T follicular helper cell (primary cell): ENCODE measurements at places on chromosomes 5 and 9.

DNA sequence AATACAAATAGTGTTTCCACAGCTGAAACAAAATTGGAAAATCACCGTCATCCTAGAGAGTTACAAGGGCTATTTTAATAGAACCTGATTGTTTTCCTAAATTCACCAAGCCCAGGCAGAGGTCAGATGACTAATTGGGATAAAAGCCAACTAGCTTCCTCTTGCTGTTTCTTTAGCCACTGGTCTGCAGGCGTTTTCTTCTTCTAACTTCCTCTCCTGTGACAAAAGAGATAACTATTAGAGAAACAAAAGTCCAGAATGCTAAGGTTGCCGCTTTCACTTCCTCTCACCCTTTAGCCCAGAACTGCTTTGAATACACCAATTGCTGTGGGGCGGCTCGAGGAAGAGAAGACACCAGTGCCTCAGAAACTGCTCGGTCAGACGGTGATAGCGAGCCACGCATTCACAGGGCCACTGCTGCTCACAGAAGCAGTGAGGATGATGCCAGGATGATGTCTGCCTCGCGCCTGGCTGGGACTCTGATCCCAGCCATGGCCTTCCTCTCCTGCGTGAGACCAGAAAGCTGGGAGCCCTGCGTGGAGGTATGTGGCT is at the start of gene TLR4:
TLR4 (plus strand) TSS at position 380 of the 552 bp plus-strand sequence; CDS start at position 450, 70 bp downstream.
- DNase-seq = no peak

DNA sequence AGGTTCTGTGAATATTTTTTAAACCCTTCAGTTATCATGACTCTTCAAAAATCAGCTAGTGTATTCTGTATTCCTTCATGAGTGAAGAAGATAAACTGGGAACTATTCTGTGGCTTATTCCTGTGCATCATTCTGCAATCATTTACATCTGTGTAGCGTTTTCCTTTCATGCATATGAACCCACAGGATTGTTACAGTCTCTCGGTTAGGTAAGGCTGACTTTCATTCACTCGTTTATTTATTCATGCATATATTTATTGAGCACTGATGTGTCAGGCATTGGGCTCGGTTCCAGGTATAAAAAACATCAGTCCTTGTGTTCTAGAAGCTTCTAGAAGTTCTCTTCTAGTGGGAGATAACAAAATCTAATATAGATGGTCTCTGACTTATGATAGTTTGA is 318.4 kb downstream of the MAN2A1 start:
- no peak for DNase-seq

- no peak for DNase-seq
Observed at GRCh38 chr5:103373597-103374472, 115.3 kb downstream of the MACIR start.

DNA sequence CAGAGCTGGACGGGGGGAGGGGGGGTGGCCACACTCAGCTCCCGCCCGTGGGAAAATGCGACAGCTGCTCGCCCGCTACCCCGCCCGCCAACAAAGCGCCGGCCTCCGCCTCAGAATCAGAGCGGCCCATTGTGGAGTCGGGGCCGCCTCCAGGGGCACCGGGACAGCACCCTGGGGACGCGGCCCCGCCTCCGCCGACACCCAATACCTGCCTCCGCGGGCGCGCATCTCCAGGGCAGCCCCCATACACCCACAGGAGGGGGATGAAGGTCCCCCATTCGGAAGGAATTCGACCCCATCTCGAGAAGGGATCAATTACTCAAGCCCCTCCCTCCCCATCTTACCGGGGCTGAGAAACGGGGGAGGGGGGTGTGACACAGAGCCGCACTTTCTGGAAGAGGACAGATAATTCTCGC is 1.3 kb downstream of the NOTCH1 start:
- no peak for DNase-seq

DNA sequence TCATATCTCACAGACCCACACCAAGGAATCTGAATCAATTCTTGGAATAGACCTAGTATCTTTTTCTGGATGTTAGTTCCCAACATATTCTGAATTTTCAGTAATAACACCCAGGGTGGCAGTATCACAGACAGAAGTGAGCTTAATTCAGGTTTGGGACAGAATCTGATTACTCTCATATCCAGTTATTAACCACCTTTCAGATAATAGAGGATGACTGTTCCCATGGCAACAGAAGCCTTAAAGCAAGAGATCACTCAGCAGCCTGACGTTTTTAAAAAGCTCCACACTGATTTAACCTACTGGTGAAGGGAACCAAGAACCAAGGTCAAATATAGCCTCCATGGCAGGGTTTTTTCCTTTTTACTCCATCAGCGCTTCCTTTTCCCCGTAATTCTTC is 68.4 kb downstream of the ACTBL2 start:
- DNase-seq = no peak

GRCh38 chr5:13601112-13601511 is 343.4 kb downstream of the DNAH5 start:
- no peak for DNase-seq

DNA sequence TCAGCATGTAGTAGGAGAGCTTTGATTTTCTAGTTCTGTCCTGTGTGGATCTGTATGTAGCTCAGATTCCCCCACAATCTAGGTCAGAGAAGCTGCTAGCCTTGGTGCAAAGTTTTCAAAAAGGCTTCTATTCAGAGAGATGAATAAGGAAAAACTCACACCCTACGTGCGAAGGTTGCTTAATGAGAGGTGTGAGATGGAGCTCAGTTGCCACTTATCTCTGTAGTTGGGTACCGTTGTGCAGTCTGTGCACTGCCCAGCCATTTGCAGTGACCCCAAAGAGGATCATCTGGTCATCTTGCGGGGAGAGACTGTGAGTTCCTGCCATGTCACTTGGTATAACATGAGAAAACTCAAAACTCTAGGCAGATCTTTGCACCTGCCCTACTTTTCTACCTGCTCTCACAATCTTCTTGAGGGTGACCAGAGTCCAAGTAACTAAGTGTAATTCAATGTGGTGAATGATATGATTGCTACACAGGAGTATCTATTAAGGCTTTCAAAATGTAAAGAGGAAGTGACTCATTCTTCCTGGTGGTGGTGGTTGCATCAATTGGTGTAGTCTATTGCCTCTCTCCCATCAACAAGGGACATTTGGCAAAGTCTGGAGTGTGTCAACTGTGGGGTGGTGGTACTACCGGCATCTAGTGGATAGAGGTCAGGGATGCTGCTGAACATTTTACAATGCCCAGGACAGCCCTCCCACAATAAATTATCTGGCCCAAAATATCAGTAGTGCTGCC is 65.2 kb downstream of the TMC1 start:
- DNase-seq = no peak

DNA sequence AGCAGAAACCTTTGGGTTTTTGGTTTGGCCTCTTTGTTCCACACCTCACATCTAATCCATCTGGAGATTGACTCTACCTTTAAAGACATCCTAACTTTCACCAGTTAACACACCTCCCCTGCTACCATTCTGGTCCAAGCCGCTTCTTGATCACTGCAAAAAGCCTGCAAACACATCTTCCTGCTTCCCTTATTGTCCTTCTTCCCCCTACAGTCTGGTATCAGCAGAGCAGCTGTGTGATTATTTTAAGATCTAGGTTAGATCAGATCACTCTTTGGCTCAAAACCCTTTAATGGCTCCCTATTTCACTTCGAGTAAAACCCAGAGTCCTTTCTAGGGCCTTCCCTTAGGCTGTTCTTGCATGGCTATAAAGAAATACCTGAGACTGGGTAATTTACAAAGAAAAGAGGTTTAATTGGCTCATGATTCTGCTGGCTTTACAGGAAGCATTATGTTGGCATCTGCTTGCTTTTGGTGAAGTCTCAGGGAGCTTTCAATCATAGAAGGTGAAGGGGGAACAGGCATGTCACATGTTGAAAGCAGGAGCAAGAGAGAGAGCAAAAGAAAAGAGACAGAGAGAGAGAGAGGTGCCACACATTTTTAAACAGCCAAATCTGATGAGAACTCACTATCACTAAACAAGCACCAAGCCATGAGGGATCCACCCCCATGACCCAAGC is 1.5 kb upstream of the TEX10 start:
- DNase-seq = no peak

DNA sequence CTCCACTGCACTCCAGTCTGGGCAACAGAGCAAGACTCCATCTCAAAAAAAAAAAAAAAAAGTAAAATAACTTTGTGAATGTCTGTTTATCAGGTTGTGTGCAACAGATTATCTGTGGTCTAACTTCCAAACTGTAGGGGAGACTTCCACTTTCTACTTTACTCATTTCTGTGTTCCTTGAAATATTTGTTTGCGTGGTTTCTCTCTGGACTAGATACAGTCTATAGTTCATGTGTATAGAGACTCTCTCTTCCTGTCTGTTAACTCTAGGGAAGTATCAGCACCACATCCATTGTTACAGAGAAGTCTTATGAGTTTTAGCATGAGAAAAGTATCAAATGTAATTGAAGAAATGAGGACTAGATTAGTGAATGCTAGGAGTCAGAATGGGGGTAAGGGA is 168.3 kb downstream of the LPAR1 start:
- no peak for DNase-seq
